Neural crest cell (in vitro differentiated cells): ENCODE measurements at places on chromosomes 7 and 10. TPM values are rescaled to one million over a fixed set of nuclear protein-coding genes. Genes with fewer than 3 reads are reported as not detected.

The LRRD1 gene
- total RNA-seq = 0.57 and 0.58 TPM in 2 replicates

The GBX1 gene
- 2.0 and 2.4 TPM in 2 replicates for total RNA-seq

The OR2A12 gene
- not detected in 2 replicates for total RNA-seq

The RNF133 gene
- 0.16 TPM in 1 of 2 replicates, not detected in the other for total RNA-seq

The CH25H gene
- not detected in 2 replicates for total RNA-seq

The PI4K2A gene
- total RNA-seq = 19.3 and 19.4 TPM in 2 replicates

DNA sequence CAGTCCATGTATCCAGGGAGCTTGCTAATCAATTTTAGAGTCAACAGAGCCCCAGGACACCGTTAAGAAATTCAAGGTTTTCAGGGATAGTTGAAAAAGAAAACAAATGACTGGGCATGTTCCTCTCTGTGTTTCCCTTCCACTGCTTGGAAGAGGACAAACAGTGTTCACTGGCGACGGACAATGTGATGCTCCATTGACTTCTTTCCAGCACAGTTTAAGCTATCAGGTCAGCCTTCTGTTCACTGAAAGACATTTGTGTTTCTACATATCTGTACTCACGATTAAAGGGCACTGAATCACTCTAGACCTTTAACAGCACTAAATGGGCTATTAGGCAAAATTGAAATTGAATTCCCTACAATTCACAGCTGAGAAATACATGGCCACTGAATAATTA is 123.6 kb downstream of the RNLS start:
- no peaks in the 10 kb centered on the region for H3K36me3 ChIP-seq
- peaks cover 4% of the 10 kb centered on the region for H3K4me1 ChIP-seq
- no peak overlapping the region for H3K4me3 ChIP-seq
- DNase-seq = no peak

DNA sequence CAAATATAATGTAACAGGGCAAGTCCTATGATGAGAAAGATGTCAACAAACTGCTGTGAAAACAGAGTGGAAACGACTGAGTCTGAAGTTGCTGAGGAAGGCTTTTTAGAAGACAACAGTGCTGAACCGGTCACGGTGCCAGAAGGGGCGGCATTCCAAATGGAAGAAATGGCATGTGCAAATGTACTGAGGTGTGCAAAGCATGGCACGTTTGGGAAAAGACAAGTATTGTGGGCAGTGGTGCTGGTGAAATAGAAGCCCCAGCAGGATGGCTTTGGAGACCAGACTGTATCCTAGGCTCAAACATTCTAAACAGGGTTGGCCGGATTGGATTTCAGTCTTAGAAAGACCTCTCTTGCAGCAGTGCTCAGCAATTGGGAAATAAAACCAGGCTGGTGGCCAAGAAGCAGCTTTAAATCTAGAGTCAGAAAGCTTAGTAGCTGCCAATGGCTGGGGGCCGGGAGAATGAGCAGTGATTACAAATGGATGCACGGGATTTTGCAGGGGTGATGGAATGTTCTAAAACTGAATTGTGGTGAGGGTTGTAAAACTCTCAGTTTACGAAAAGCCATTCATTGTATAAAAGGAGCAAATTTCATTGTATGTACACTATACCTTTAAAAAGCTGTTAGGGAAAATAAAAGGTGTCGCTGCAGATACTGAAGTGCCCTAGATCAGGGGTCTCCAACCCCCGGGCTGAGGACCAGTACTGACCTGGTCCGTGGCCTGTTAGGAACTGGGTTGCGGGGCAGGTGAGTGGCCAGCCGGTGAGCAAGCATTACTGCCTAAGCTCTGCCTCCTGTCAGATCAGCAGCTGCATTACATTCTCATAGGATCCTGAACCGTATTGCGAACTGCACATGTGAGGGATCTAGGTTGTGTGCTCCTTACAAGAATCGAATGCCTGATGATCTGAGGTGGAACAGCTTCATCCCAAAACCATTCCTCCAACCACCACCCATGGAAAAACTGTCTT is 141.6 kb downstream of the HIBADH start:
- no peak overlapping the region for H3K4me3 ChIP-seq
- H3K36me3 ChIP-seq = peaks cover 12% of the 10 kb centered on the region
- peaks cover 9% of the 10 kb centered on the region for H3K4me1 ChIP-seq
- no peaks in the 10 kb centered on the region for H3K27me3 ChIP-seq
- no peak for DNase-seq

GRCh38 chr7:37816922-37817590 is 31.3 kb upstream of the NME8 start:
- H3K4me1 ChIP-seq = no peaks in the 10 kb centered on the region
- H3K4me3 ChIP-seq = no peak overlapping the region
- H3K27ac ChIP-seq = no peak overlapping the region
- DNase-seq = no peak
- H3K36me3 ChIP-seq = no peaks in the 10 kb centered on the region

DNA sequence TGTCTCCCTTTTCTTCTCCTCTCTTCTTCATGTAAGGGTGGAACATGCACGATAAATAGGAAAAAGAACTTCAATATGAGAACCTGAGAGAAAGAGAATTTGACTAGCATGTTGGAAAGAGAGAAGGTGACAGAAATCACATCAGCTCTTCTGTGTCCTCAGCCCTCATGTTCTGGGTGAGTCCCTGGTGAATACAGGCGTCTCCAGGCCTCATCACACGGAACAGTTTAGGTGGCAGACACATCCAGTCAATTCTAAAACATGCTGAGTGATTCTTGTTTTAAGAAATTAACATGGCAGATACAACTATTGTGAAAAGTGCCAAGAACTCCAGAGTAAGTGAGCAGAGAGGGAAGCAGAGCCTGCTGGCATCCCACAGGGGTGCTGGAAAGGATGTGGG is 96.1 kb downstream of the FAM107B start:
- no peaks in the 10 kb centered on the region for H3K36me3 ChIP-seq
- DNase-seq = no peak
- no peaks in the 10 kb centered on the region for H3K4me1 ChIP-seq
- peaks cover 2% of the 10 kb centered on the region for H3K27me3 ChIP-seq
- no peak overlapping the region for H3K4me3 ChIP-seq

GRCh38 chr7:15584575-15584974 is 22.8 kb upstream of the AGMO start:
- no peaks in the 10 kb centered on the region for H3K4me1 ChIP-seq
- DNase-seq = no peak
- H3K27ac ChIP-seq = no peak overlapping the region
- H3K27me3 ChIP-seq = no peaks in the 10 kb centered on the region
